ENCODE measurements at places on chromosomes 5 and 9.

- no peak for DNase-seq
Observed at GRCh38 chr5:134846641-134846960, 833 bp downstream of the C5orf24 start.

GRCh38 chr5:14714706-14715105 is 50.2 kb downstream of the OTULIN start:
- no peak for DNase-seq

DNA sequence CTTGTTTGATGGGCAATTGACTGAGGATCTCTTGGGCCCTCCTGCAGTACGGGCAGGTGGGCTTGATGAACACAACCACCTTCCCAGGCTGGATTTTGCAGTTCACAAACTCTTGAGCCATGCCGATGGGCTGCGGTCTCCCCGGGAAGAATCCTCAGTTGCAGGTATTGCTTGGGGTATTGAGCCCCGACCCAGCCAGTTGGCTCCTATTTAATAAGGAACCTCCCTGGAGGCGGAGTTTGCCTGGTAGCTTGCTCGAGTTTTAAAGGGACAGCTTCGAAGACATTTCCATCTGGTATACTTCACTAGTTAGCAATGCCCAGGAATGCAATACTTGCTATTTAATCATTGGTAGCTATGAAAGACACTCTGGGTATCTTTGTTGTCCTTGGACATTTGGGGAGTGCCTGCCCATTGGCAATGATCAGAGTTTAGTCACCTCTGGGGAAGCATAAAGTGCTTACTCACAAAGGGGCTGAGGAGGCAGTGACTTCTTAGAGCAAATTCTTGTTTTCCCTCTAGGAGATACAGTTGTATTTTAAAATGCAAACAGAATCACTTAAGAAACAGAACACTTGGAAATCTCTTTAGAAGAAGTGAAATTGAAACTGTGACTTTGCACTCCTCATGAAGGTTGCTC is at the start of gene GLRX:
GLRX (minus strand) TSS at position 185 of the 640 bp plus-strand sequence; CDS start at position 121, 64 bp downstream.
- DNase-seq = peak; percentile 75

DNA sequence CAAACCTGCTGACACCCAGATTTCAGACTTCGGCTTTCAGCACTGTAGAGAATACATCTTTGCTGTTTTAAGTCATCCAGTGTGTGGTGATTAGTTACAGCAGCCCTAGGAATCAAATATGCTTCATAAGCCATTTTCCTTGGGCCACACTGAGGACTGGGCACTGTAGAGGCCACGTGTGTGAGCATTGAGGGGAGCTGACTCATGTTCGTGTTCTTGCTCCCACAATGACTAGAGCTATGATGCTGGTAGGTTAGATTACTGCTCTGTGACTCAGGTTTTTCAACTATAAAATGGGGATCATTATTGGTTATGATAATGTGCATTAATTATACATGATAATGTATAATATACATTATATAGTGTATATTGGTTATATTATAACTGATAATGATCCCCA is 96.5 kb upstream of the PALM2AKAP2 start:
- DNase-seq = no peak

GRCh38 chr9:77975036-77975435 is 56.6 kb downstream of the GNAQ start:
- no peak for DNase-seq

GRCh38 chr5:82307451-82307850 is 29.3 kb upstream of the RPS23 start:
- no peak for DNase-seq

DNA sequence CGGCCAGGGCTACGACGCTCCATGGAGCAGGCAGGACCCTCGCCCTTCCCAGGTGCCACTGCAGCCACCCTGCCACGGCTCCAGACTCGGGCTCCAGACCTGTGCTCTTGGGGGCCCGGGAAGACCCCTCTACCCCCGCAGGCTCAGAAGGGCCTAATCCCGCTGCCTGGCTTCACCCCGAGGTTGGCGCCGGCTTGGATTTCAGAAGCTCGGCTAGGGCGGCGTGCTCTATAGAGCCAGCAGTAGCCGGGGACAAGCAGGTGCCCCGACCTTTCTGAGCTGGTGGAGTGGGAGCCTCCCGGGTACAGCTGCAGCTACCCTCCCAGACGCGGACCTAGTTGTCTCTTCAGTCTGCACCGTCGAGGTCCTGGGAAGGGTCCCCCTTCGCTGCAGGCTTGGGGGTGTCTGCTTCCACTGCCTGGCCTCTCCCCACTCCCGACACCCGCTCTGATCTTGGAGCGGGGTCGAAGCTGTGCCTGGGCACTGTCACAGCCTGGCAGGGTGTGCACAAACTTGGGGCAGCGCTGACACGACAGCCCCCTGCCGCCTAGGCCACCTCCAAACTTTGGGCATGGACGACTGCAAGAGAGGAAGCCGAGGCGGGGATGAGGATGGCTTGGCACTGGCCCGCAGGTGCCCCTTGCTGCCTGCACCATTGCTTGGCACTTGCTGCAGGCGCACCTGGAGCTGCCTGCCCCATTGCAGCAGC is 1366.1 kb upstream of the CDH9 start:
- no peak for DNase-seq

DNA sequence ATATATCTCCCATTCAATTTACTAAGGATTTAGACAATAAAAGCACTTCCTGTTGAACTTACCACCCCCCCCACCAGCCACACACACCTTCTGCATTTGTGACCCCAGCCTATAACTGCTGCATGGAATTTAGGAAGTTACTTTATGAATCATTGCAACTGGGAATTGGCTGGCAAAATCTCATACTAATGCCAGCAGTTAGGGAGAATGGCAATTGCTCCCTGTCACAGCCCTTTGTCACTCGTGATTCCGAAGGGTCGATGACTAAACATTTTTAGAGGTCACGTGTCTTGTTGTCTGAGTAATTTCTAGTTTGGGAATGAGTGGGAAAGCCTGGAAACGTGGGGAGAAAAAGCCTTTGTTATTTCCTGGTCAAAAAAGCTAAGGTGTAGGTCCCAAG is 46.6 kb upstream of the PCA3 start:
- DNase-seq = no peak

GRCh38 chr5:12250454-12250853 is 346.2 kb upstream of the CTNND2 start:
- no peak for DNase-seq

DNA sequence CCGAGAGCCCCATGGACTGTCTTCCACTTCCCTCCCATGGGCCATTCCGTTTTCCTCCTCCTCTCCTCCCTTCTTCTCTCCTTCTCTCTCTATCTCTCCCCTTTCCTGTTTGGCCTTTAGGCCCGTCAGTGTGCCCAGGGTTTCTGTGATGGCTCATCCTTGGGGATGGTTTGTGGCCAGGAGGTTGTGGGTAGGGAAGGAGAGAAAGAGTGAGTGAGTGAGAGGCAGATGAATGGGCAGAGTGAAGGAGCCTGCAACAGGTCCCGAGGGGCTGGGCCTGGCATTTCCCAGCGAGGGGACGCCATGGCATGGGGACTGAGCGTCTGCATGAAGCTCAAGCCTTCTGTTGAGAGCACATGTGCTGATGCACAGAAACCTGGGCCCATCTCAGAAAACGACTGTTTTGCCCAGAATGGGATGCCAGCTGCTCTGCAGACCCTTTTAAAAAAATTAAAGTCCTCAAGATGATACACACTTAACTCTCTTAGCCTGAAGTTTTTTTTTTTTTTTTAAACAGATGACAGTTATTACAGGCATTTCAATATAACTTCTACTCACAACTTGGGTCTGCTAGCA is 69.1 kb downstream of the PRRT1B start:
- DNase-seq = no peak
